Neural progenitor cell (in vitro differentiated cells): ENCODE measurements at places on chromosomes 13 and 19.

DNA sequence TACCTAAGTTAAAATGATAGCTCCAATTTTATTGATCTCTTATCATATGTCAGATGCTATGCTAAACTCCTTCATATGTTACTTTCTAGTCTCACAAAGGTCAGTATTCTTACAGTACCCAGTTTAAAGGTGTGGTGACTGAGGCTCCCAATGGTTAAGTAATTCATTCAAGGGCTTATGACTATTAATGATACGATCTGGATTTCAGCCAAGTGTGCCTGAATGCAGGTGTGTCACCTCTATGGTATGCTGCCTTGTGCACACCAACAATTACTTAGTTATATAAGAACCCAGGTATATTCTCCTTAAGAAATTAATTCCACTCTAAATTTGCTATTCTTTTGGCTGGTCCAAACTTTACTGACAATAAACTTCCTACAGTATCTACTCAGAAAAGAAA lies 84.6 kb upstream of the TRPC4 start:
- DNase-seq: no peak

DNA sequence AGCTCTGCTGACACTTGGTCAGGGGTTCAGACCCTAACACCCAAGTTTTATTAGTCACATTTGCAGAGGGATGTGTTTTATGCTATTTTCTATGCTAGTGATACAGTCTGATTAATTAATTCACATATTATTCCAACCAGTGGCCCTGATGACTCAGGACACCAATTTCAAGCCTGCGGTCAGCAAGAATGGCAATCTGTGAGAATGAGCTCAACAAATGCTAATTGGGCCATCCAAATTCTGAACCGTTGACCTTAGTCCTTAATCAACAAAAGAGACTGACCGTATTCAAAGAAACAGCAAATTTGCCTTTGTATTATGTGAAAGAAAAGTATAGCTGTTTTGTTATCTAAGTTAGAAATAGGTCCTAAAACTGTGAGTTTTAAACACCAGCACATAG lies 9.6 kb upstream of the KL start:
- DNase-seq: peak; percentile 51

DNA sequence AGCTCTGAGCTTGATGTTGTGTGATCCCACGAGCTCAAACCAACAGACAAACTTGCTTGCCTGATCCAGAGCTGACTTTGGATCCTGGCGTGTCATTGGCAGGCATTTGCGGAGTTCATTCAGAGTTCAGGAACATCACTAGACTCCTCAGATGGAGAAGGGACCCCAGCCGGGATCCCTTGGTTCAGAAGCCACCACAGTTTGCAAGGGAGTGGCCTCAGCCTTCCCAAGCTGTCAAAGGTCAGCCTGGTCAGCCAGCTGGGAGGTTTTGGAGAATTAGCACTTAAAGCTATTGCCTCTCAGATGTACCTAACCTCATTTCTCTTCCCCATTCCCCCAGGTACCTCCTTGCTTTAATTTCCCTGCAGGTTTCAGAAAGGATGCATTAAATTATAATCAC lies 208.8 kb upstream of the SOX21 start:
- peak; percentile 29 for DNase-seq

GRCh38 chr13:109785141-109785891 lies 1.1 kb downstream of the IRS2 start:
- peak; percentile 66 for DNase-seq

GRCh38 chr19:16938211-16938610 lies 49.4 kb downstream of the F2RL3 start:
- no peak for DNase-seq

- DNase-seq: no peak
Observed at GRCh38 chr13:44690376-44690775, 114.2 kb upstream of the TSC22D1 start.

- DNase-seq: no peak
Observed at GRCh38 chr19:42156571-42156970, 24.3 kb upstream of the POU2F2 start.

DNA sequence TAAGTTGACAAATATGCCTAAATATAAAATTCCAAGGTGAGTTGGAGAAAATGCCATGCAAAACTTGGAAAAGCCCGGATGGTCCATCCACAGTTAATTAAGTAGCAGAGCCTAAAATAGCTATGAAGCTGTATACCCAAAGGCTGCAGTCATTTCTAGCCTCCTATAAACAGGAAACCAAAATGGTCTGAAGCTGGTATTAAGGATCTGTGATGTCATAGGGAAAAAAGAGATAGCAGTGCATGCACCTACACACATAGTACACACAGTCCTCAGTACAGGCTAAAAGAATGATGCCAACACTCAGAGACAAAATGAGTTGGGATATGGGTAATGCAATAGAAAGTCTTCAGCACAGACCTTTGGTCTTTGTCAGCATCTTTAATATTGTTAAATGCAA lies 736.9 kb downstream of the EFNB2 start:
- no peak for DNase-seq

DNA sequence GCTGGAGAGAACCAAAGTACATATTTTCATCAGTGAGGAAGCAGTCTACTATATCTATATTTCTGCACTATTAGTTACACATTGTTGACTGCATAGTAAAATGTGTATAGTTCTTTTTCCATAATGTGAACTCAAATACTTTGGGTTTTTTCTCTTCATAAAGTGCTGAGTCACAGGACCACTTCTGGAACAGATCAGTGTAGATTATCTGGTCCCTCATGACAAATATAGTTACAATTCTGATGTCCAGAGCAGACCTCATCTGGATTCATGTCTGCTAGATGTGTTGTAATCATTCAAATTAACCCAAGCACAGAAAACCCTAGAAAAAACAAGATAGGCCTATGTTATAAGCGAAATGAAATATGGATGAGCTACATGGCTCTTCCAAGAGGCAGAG lies 171.4 kb downstream of the SUCLA2 start:
- no peak for DNase-seq

- DNase-seq: no peak
Observed at GRCh38 chr13:32081591-32081990, 50.0 kb downstream of the FRY start.

GRCh38 chr19:45508861-45509691 lies 1.8 kb downstream of the VASP start:
- peak; percentile 77 for DNase-seq

DNA sequence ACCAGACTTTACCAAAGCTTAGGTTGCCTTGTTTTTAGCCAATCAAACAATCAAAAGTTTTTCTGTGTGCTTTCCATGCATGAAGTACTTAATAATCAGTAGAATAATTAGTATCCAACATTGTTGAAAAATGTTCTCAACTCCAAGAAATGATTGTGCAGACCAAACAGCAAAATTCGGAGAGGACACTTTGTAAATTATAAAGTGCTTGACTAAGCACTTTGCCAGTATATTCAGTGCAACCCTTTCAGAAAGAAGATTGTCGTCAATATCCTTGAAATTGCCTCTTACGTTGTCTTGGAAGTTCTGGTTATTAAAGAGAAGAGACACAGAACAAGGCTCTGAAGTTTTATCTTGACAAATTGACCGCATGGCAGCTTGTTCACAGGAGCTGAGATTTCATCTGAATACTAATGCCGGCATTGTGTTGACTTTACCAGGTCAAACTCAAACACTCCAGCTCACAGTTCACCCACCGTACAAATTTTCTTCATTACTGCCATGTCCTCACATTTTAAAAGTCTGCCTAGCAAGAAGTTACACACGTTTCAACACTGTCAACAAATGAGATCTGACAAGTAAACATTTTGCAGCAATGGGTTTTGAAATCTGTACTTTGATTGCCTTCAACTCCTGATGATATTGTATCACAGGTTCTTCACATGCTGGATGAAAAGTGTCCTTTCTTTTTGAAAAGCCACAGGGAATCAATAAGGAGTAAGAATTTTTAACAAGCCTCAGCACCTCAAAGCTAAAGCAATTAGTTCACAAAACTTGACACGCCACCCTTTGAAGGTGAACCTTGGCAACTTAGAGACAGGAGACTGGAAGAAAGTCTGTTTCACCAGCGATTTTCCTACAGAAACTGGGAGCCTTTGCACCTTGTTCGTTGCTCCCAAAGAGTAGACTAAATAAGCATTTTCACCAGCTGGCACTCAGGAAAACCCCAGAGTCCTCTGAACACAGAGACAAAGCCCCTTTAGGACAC lies 150.9 kb downstream of the RFC3 start:
- DNase-seq: no peak

GRCh38 chr19:52638601-52639000 lies 446 bp upstream of the ZNF83 start:
- DNase-seq: no peak
